ENCODE measurements at places on chromosomes 2 and 18.

- DNase-seq, result no peak
These were observed 69.5 kb downstream of the HNRNPLL start for GRCh38 chr2:38533180-38533579.

DNA sequence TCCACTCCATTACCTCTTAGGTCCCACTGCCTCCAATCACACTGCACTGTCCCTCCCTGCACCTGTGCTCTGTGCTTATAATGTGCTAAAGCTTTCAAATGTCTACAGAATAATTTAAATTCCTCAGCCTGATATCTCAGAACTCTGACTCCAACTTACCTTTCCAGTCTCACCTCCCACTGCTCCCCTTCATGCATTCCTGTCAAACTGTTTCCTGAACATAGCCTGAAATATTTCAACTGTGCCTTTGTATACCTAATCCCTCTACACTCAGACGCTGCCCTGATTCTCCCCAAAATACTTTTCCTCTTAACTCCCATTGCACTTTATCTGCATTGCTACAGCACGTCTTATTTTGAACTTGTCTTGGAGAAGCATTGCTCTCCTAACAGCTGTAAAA lies 40.5 kb downstream of the CHMP3 start:
- DNase-seq, result no peak

- DNase-seq, result no peak
These were observed 57.7 kb downstream of the EIPR1 start for GRCh38 chr2:3319745-3320566.

DNA sequence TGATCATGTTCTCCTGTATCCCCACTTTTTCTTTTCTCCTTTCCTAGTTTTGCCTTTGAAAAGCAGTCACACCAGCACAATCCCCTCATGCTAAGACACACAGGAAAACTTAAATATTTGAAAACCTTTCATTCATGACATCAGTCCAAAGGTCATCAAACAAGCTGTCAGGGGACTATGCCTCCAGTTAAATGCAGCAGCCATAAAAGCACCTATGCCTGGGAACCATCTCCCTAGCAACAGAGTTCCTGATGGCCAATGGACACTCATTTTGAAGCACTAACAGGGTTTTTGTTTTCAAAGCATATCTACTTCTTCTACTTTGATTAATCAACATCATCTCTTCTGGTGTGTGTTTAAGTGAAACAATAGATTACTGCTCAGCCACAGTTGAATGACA lies 286.4 kb upstream of the PARD3B start:
- DNase-seq, result no peak

GRCh38 chr2:199910338-199911051 lies 598 bp upstream of the C2orf69 start:
- DNase-seq, result no peak

- no peak for DNase-seq
These were observed 120.1 kb downstream of the CACNB4 start for GRCh38 chr2:151978709-151979108.

DNA sequence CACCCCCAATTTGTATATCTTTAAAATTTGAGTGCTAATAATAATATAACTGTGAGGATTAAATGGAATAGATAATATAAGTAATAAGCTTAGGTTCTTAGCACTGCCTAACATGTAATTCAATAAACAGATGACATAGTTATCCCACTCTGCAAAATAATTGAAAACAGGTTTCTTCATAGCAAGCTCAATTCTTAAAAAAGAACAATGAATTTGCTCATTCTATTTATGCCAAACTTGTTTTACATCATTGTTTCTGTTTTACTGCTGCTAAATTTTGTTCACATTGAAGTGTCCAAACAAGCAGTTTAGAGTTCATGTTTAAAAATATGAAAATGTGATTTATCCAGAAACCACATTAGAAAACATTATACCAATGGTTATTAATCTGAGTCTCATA lies 217.0 kb downstream of the MBD5 start:
- no peak for DNase-seq

GRCh38 chr2:224894356-224894755 lies 147.9 kb downstream of the DOCK10 start:
- no peak for DNase-seq

All from activated CD8-positive, alpha-beta memory T cell treated with anti-CD3 and anti-CD28 coated beads for 4 hours (primary cell).